ENCODE measurements at places on chromosomes 16 and 17.

DNA sequence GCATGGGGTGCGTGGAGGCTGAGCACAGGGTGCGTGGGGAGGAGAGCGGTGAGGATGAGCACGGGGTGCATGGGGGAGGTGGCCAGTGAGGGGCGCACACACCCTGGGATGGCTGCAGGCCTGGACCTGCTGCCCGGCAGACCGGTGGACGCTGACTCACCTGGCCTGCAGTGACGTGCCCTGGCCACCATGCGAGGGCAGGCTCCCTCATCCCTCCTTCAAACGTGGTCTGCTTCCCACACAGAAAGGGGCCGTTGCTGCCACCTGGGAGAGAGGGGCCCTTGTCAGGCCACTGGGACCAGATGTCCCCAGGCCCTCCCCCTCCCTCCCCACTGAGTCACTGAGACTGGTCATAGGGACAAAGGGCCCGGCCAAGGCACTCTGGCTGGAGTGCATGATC, 20.1 kb upstream of the APRT start:
- DNase-seq = no peak

GRCh38 chr16:66574531-66574930, 4.7 kb upstream of the CMTM2 start:
- DNase-seq = no peak

GRCh38 chr16:50808929-50809538, 67.1 kb downstream of the CYLD start:
- no peak for DNase-seq

- DNase-seq = no peak
Measured at GRCh38 chr17:18025241-18025944, 13.6 kb downstream of the ATPAF2 start.

DNA sequence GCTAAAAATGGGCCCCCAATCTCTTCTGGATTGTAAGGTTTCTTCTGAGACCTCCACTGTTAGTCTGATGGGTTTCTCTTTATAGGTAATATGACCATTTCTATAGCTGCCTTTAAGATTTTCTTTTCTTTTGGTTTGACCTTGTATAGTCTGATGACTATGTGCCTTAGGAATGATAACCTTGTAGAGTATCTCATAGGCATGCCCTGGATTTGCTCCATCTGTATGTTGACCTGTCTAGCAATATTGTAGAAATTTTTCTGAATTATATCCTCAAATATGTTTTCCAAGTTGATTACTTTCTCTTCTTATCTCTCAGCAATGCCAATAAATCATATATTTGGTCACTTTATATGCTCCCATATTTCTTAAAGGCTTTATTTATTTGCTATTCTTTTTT, 1403.8 kb upstream of the GOT2 start:
- no peak for DNase-seq
